ENCODE measurements at places on chromosomes 6 and 20. TPM values are rescaled to one million over a fixed set of nuclear protein-coding genes. Genes with fewer than 3 reads are reported as not detected.

- no peak for DNase-seq
Observed at GRCh38 chr6:166860392-166860791, 96.0 kb downstream of the RNASET2 start.

NEURL2 gene
- 6.8 TPM for total RNA-seq

DNA sequence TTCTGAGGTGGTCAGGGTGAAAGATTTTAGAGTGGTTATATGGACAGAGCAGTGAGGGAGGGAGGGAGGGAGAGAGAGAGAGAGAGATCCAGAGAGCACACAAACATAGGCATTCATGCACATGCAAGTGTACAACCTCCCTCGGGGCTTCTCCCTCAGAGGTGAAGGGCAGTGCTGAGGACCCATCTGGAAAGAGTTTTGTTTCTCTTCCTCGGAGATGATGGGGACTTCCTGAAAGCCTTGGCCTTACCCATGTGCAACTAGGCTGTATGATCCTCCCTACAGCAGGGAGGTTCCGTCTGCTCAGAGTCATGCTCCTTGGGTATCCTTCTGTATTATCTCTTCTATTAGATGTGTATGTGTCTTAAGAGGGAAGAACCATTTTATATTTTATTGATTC is 21.4 kb upstream of the TSPYL1 start:
- DNase-seq = no peak

GRCh38 chr6:8749465-8749864 is 314.1 kb upstream of the SLC35B3 start:
- no peak for DNase-seq

CD83 gene
- 2.9 TPM for total RNA-seq
